Stimulated activated CD8-positive, alpha-beta memory T cell treated with anti-CD3 and anti-CD28 coated beads, Interleukin-7, amount 100 ng/mL, for 48 hours (primary cell): ENCODE measurements at places on chromosomes 5 and 9.

DNA sequence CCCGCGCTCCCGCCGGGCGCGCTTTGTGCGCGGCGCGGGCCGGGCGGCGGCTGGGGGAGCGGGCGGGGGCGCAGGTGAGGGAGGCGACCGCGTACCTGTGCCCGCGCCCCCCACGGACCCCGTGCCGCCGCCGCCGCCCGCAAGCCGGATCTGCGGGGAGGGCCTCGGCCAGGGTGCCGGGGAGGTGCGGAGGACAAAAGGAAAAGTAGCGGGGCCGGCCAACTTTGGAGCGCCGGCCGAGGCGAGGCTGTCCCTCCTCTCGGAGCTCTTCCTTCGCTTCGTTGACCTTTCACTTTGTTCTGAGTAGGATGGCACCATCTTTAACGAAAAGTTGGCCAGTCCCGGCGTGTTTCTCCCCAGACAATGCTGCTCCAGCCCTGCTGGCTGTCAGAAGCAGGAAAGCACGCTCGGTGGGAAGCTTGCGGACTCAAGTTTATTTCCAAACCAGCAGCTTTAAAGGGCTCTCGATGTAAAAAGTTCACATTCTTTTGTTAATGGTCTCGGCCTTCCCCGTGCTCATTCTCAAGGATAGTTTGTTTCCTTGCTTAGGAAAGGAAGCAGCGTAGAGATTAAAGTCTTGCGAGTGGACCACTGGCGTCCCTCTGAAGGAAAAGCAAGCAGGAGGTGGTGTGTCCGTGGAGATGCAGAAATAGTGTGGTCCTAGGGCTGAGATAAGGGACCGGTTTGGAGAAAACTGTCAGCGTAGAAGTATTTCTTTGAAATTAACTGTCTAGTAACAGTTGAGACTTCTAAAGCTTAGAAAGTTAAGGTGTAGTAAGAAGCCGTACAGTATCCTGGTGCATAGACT lies 639 bp downstream of the EHMT1 start:
- no peak for DNase-seq

GRCh38 chr5:14407746-14408175 lies 173.8 kb upstream of the OTULINL start:
- no peak for DNase-seq

DNA sequence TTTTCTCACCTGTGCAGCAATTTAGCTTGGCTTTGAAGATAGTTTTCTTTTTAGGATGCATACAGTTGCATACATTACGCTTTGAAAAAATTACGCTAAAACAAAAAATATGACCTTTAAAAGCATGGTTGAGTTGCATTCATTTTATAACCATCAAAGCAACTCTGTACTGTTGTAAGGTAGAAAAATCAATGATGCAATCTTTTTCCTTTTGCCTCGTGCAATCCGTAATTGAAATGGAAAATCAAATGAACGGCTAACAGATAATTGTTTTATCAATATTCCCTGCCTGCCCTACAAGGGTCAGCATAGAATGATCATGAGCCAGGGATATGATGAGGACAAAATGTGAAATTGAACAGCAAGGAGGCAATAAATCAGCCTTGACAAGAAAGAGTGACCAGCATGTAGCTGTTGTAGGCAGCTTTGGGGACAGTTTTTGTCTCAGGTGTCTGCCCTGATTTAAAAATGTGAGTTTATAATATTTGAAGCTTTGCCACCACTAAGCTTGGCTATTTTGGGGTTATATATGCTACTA lies 98.2 kb downstream of the PBX3 start:
- DNase-seq, result no peak

GRCh38 chr5:88895681-88896501 lies 12.9 kb upstream of the MEF2C start:
- no peak for DNase-seq

GRCh38 chr5:133552925-133553525 lies 59.3 kb downstream of the FSTL4 start:
- peak; percentile 37 for DNase-seq

- no peak for DNase-seq
Observed at GRCh38 chr9:130535818-130536521, 43.4 kb upstream of the FUBP3 start.

- DNase-seq, result peak; percentile 79
Observed at GRCh38 chr5:76402886-76403765, at the start of gene IQGAP2. Gene IQGAP2 (plus strand): TSS chr5:76403285. CDS start chr5:76403546, 261 bp downstream.

- DNase-seq, result no peak
Observed at GRCh38 chr9:21096172-21096900, 18.6 kb upstream of the IFNB1 start.

DNA sequence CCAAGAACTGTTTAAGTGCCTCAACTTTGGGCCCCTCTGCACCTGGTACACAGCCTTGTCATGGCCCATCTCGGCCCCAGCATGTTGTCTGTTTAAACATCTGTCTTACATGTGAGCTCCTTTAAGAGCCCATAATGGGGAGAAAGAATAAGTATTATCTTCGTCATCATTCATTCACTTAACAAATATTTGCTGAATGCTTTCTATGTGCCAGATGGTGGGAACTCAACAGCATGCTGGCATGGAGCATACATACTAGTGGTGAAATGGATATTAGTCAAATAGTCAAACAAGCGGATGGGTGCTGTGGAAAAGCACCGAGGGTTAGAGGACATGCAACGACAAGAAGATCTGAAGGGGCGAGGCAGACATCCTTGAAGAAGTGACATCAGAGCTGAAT lies 54.5 kb downstream of the GABBR2 start:
- DNase-seq, result no peak

DNA sequence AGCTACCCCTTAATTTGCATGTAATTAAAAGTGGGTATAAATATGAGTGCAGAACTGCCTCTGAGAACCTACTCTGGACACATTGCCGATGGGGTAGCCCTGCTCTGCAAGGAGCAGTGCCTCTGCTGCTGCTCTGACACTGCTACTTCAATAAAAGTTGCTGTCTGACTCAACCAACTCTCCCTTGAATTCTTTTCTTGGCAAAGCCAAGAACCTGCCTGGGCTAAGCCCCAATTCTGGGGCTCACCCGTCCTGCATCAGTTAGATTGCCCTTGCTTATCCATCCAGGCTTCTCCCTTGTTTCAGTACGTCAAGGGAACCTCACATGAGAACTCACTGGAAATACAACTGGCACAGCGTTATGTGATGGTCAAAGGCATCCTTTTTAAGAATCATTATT lies 44.1 kb downstream of the FBXL7 start:
- no peak for DNase-seq
